ENCODE measurements at places on chromosomes 5 and 9.

DNA sequence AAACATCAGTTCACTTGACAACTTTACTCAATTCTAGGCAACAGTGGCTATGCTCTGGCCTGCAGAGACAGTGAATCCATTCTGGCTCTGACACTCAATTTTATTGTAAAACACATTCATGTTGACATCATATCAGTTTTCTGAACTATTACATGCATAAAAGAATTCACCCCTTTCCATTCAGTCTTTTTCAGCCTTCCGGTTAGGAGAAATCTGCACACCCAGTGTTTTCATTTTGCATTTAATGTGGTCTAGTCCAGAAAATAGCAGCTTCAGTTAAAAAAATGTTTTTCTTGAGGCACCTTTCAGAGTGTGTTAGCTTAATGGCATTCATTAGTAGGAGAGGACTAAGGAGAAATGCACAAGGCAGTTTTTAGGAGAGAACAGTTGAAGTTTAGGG is 95.1 kb downstream of the PBX3 start:
- no peak for DNase-seq

- no peak for DNase-seq
Measured at GRCh38 chr9:137070906-137071275, 534 bp upstream of the SAPCD2 start.

GRCh38 chr5:50807661-50808060 is 141.2 kb downstream of the PARP8 start:
- no peak for DNase-seq

- DNase-seq: no peak
Measured at GRCh38 chr5:44862808-44863207, 54.1 kb downstream of the MRPS30 start.

DNA sequence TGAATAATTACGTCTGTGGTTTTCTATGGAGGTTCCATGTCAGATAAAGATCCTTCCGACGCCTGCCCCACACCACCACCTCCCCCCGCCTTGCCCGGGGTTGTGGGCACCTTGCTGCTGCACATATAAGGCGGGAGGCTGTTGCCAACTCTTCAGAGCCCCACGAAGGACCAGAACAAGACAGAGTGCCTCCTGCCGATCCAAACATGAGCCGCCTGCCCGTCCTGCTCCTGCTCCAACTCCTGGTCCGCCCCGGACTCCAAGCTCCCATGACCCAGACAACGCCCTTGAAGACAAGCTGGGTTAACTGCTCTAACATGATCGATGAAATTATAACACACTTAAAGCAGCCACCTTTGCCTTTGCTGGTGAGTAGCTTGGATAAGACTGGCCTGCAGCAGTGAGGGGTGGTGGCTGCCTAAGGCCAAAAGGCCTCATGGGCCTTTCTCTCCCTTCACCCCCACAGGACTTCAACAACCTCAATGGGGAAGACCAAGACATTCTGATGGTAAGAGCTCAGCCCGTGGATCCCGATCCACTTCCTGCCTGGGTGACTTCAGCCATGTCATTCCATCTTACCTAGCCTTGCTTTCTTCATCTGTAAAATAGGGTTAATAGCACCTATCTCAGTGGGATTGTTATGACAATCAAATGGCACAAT is at the start of gene IL3:
IL3 (plus strand) TSS at position 155 of the 661 bp plus-strand sequence; CDS start at position 207, 52 bp downstream.
- DNase-seq: no peak

- no peak for DNase-seq
Measured at GRCh38 chr9:21966140-21966851, 27.9 kb downstream of the CDKN2A start.

DNA sequence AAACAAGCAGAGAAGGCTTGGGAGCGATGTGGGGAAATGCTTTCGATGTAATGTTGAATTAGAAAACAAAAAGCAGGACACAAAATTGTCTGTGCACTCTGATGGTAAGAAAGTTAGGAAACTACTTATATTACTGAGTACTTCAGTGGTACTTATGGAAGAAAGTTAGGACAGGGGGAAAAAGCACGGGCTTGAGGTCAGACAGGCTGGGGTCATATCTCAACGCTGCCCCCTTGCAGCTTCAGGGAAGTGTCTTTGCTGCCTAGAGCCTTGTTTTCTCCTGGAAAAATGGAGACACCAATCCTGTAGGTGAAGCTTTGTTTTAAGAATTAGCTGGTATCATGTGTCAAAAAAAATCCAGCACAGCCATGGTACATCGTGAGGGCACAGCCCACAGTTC is 23.0 kb downstream of the NEURL1B start:
- DNase-seq: no peak
